ENCODE measurements at places on chromosomes 1 and 21. TPM values are rescaled to one million over a fixed set of nuclear protein-coding genes. Genes with fewer than 3 reads are reported as not detected.

Gene KCNJ15
- total RNA-seq, result 0.27 TPM

Gene TMEM200B
- 10.1 TPM for total RNA-seq

Gene S100PBP
- total RNA-seq, result 22.8 TPM

Gene ST6GALNAC5
- 2.8 TPM for total RNA-seq

Gene ZNF695
- total RNA-seq, result 1.6 TPM

Gene PROK1
- not detected for total RNA-seq

Gene TMEM82
- not detected for total RNA-seq

Gene TRIM46
- 0.22 TPM for total RNA-seq

Gene FOXO6
- 3.5 TPM for total RNA-seq

Gene PTCH2
- 2.7 TPM for total RNA-seq

Gene LINGO4
- 0.22 TPM for total RNA-seq

Gene NTMT2
- 1.8 TPM for total RNA-seq

Gene CHAF1B
- total RNA-seq, result 2.4 TPM

Gene BGLAP
- total RNA-seq, result 1.2 TPM

Gene NHLH1
- total RNA-seq, result 0.04 TPM

Gene OR2T8
- total RNA-seq, result not detected

Gene BSND
- not detected for total RNA-seq

Gene SELP
- total RNA-seq, result 1.2 TPM

Gene TTC39A
- total RNA-seq, result 4.8 TPM

Gene CCDC27
- total RNA-seq, result not detected

Gene PEX19
- 34.2 TPM for total RNA-seq

Gene DENND2C
- 7.4 TPM for total RNA-seq

Gene LRIF1
- 6.6 TPM for total RNA-seq

Gene PBX1
- total RNA-seq, result 42.7 TPM

Gene HES3
- total RNA-seq, result not detected

Gene IL19
- total RNA-seq, result not detected

Gene ARMH1
- 1.6 TPM for total RNA-seq

Gene NLRP3
- total RNA-seq, result 1.4 TPM

Gene KIAA0040
- 9.1 TPM for total RNA-seq

Gene CLEC20A
- 0.04 TPM for total RNA-seq

Gene UBE2U
- total RNA-seq, result not detected

Gene GPA33
- 0.04 TPM for total RNA-seq

Gene STK40
- total RNA-seq, result 12.3 TPM

Data from muscle of leg (tissue), 16 donors.